Osteocyte (in vitro differentiated cells): ENCODE measurements at places on chromosomes 2 and 18. TPM values are rescaled to one million over a fixed set of nuclear protein-coding genes. Genes with fewer than 3 reads are reported as not detected.

SPEG gene
- total RNA-seq, result 27.0 and 30.3 TPM in 2 replicates

HOXD8 gene
- total RNA-seq, result not detected in 2 replicates

RASGRP3 gene
- 2.1 and 3.3 TPM in 2 replicates for total RNA-seq

IAH1 gene
- 68.7 and 71.6 TPM in 2 replicates for total RNA-seq

ACVR1C gene
- 0.08 and 0.16 TPM in 2 replicates for total RNA-seq

CRACDL gene
- total RNA-seq, result 0.57 and 1.3 TPM in 2 replicates

VAMP5 gene
- not detected in 2 replicates for total RNA-seq

CCDC85A gene
- 1.5 and 1.7 TPM in 2 replicates for total RNA-seq

ZNF24 gene
- 42.5 and 43.2 TPM in 2 replicates for total RNA-seq

OXER1 gene
- total RNA-seq, result not detected in 2 replicates

MGAT4A gene
- 0.38 TPM in 1 of 2 replicates, not detected in the other for total RNA-seq
